ENCODE measurements at places on chromosomes 11 and 22.
A peak's percentile ranks its signal among the peaks of the same experiment; 100 is the strongest.

- no peak for DNase-seq
Observed at GRCh38 chr11:12019337-12019736, 10.9 kb upstream of the DKK3 start.

GRCh38 chr11:9219115-9219514 is 46.0 kb downstream of the DENND5A start:
- DNase-seq = no peak

DNA sequence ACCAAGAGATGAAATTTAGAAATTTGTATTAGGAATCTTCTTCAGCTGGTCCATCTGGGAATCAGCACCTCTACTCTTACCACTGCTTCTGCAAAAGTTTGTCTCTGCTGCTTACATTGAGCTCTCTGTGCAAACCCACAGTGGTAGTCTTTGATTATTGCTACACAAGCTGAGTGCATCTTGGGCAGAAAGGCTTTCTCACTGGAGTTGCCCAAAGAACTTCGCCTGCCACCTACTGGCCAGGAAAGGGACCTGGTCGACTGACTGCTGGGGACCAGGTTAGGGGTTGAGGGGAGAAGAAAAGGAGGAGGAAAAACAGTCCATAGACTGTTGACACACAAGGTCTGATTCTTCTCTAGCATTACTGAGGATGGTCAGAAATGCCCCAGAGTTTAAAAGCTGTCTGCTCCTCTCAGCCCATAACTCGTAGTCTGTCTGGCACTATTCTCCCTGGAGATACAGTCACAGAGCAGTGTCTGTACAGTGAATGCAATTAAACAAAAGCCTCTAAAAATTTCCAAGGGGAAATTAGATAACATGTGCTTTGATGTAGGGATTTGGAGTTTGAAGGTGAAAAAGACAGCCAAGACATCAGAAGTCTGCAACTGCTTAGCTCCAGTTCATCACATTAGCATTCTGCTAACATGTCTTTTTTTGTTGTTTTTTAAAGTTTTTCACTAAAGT is 215.0 kb upstream of the CTSC start:
- DNase-seq = no peak

- DNase-seq = no peak
Observed at GRCh38 chr22:37387793-37388192, 39.5 kb downstream of the ELFN2 start.

GRCh38 chr11:69984457-69985261 is 93.5 kb upstream of the ANO1 start:
- DNase-seq = no peak

GRCh38 chr11:639332-639955 is 2.4 kb downstream of the DRD4 start:
- no peak for DNase-seq

GRCh38 chr11:2169626-2170570 is 1.7 kb downstream of the TH start:
- DNase-seq = no peak

DNA sequence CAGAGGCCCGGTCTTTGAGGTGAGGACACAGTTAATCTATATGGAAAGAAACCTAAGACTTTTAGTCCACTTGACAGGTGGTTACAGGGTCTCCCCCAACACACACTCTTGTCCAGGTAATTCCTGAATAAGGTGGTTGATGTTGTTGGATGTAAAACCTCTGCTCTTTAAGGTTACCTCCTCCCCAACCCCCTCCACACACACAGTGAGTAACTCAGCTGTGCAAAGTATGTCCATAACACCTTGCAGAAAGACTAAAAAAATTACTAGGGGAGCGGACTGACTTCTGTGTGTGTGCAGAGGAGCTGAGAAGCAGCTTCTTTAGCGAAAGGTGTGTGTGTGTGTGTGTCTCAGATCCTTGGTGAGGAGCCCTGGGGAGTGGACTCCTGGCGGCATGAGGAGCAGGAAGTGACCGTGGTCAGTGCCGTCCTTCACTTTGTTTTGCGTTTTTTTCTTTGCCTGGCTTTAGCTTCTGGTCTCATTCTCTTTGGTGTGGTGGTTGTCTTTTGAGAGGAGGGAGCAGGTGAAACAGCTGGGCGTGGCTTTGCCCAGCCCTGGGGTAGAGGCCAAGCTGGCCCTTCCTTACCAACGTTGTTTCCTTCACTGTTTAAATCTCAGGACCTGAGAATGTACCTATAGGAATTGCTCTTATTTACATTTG is 1.7 kb downstream of the ZBED4 start:
- DNase-seq = peak; percentile 11

DNA sequence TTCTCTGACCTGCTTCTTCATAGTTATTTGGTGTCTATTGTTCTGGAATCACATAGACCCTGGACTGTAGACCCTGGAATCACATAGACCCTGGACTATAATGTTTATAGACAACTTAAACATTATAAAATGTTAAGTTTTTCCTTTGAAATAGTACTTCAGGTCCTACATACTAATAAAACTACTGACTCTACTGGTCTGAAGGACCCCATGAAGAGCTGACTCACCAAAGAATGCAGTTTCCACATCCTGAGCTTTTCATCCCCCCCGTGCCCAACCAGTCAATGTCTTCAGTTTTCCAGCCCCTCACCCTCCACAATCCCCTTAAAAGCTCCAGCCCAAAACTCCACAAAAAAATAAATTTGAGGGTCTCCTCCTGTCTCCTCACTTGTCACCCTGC is 6.6 kb upstream of the PLEKHA7 start:
- no peak for DNase-seq
